ENCODE measurements at places on chromosomes 12 and 14.

GRCh38 chr14:22570132-22570949 is 18.7 kb downstream of the DAD1 start:
- DNase-seq: peak; percentile 78

DNA sequence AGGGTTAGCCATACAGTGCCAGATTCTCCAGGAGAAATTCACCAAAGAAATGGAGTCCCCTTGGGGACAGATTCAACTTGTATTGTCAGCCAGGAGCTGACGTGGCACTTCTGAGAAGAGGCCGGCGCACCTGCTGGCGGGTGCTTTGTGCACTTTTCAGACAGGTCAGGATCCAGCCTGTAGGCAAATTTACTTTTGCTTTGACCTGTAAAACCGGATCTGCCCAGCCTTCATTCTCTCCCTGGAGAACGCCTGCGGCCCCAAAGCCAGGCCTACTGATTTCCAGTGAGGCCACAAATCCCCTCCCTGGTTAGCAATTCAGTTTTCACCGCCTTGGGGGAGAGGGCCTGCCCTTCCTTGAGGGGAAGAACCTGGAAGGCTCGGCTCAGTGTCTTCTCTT is 17.4 kb downstream of the P2RX4 start:
- no peak for DNase-seq

DNA sequence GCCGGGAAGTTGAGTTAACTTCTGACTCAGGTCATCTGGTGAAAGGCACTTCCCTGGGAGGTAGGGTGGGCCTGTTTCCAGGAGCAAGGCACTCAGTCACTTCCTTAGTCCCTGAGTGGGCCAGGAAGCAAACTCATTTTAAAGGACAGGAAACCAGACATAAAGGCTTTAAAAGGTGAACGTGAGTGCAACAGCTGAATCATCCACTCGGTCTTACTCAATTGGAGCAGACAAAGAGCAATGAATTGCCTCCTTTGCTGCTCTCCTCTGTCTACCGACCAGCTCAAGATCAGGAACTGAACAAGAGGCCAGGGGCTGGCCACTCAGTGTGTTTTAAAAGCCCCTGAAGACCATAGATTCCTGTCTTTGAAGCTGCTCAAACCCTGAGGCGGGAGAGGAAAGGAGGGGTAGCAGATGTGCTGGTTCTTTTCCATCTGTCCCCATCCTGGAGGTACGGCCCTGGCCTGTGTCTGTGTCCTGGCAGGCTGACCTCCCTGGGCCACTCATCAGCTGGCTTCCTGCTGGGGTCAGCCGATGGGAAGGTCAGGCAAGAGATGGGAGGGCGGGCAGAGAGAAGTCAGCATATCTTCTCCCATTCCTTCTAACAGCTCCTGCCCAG is 148.9 kb downstream of the PPM1H start:
- no peak for DNase-seq

- DNase-seq: no peak
Observed at GRCh38 chr12:8701046-8701660, 3.4 kb downstream of the RIMKLB start.

DNA sequence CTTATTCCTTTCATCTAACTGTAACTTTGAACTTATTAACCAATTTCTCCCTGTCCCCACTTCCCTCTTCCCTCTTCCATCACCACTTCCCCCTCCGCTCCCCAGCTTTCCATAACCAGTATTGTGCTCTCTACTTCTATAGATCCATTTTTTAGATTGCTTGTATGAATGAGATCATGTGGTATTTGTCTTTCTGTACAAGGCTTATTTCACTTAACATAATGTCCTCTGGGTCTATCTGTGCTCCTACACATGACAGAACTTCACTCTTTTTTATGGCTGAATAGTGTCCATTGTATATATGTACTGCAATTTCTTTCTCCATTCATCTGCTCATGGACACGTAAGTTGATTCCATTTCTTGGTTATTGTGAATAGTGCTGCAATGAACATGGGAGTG is 14.4 kb downstream of the ERP27 start:
- DNase-seq: no peak

GRCh38 chr14:20417250-20418186 is 4.2 kb upstream of the TEP1 start:
- no peak for DNase-seq

DNA sequence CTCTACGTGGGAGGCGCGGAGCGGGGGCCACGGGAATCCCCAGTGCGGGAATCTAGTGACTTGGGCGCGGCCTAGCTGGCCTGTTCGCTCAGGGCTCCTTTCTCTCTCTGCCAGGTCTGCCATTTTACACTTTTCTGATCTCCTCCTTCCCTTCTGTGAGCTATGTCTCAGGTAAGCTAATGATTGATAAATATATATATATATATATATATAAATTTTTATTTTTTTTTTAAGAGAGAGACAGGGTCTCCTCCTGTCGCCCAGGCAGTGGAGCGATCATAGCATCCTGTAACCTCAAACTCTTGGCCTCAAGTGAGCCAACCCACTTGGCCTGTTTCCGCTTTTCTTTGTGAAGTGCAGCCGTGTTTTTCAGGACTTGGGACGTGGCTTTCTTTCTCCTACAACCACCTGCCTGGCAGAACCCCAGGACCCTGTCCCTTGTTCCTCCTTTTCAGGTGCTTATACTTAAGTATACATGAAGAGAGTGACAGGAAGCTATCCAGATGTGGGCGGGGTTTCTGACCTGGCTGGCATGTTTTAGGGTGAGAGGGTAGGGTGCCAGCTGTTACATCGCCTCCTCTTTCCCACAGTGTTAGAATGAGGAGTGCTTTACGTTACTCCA is 547 bp downstream of the ZNF140 start:
- no peak for DNase-seq

DNA sequence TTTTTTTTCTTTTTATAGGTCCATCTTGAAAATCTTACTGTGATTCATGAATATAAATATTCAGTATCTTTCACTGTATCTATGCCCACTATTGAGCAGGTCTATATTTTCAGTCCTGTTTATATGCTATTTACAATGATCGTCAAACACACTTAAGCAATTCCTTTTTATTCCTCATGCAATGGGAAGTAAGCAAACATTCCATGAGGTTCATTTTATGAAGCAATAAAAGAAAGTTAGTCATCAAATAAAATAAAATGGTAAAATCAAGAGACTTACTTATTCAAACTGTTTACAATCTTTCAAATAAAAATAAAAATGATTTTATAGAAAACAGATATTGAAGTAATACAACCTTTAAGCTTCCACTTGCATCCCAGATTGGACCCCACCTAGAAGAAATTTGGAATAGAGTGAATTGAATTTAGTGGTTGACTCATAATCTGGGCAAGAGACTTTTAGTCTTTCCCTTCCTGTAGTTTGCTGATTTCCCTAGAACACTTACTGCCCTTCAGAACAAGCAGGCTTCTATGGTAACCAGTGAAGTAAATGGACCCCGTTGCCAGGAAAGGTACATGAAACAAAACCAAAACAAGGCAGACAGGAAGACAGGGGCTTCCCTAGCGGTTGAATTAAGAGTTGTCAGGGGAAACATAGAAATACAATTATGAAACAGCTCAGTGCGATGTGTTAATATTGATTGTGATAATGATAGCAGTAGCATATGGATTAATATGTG is 241.0 kb upstream of the ATP2B1 start:
- DNase-seq: peak; percentile 25

DNA sequence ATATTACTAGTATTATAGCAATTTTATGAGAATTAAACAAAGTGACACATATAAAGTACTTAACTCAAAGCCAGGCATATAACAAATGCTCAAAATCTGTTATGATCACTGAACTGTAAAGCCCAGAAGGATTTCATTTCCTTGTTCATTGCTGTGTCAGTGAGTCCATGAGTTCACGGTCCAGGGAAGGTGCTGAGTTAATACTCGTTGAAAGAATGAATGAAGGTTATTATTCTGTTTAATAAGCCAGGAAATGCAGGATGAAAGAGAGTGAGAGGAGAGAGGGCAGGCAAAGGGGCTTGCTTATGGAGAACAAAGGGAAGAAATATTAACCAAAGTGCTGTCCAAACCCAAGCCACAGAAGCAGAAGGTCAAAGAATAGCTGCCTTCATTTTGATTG is 40.2 kb upstream of the NT5DC3 start:
- no peak for DNase-seq

GRCh38 chr12:30447061-30447750 is 248.5 kb downstream of the IPO8 start:
- no peak for DNase-seq

DNA sequence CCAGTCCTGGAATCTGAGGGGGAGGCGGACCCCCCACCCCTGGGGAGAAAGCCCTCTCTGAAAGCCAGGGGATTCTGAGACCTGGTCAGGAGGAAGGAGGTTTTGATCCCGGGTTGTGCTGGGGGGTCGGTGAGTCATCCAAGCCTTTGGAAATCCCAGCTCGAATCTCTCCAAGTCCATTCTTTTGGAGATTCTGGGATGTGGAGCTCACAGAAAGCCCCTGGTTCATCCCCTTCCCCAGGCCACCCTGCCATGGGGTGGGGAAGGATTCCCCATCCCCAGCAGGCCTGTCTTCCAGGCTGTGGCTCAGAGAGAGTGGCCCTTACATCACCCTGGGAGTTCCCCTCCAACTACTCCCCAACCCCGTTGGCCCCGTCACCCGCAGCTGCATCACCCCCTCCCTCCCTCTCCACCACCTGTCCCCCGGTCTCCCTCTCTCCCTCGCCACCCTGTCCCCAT is 14.3 kb downstream of the EXOC3L4 start:
- DNase-seq: no peak

DNA sequence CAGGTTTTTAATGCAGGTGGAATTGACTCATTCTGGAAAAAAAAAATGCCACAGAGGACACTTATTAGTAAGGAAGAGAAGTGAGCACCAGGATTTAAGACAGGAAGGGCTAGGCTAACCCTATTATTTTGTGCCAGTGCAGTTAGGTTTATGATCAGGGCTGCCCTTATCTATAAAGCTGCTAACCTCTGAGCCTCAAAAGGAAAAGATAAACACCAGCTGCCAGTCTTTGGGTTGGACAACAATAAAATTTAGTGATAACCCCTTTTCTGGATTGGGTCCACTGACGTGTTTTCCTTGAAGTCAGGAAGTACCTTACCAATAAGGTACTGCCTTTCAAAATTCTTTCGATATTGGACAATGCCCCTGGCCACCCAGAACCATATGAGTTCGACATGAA is 128.9 kb downstream of the NUBPL start:
- no peak for DNase-seq

DNA sequence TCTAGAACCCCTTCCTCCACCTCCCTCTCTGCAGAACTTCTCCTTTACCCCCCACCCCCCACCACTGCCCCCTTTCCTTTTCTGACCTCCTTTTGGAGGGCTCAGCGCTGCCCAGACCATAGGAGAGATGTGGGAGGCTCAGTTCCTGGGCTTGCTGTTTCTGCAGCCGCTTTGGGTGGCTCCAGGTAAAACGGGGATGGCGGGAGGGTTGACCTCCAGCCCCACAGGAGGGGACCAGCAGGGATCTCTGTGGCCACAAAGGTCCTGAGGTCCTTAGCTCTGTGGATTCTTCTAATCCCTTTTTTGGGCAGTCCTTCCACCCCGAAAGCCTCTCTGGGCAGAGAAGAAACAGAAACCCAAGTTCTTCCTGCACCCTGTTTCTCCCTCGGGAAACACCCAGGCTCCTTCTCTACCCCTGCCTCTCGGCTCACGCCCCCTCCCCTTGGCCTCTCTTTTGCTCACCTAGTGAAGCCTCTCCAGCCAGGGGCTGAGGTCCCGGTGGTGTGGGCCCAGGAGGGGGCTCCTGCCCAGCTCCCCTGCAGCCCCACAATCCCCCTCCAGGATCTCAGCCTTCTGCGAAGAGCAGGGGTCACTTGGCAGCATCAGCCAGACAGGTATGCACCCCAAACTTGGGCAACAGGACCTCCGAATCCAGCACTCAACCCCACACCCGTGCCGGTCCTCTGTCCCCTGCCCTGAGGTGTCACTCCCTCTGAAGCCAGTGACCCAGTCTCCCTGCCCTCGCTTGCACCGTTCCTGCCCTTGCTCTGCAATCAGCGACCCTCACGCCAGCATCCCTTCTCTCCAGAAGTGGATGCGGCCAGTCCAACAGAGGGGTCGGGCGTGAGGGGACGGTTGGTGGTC is 638 bp downstream of the LAG3 start:
- no peak for DNase-seq

GRCh38 chr14:72607386-72608130 is 286.3 kb downstream of the DPF3 start:
- no peak for DNase-seq

- DNase-seq: no peak
Observed at GRCh38 chr14:102949801-102950451, 27.5 kb downstream of the AMN start.

DNA sequence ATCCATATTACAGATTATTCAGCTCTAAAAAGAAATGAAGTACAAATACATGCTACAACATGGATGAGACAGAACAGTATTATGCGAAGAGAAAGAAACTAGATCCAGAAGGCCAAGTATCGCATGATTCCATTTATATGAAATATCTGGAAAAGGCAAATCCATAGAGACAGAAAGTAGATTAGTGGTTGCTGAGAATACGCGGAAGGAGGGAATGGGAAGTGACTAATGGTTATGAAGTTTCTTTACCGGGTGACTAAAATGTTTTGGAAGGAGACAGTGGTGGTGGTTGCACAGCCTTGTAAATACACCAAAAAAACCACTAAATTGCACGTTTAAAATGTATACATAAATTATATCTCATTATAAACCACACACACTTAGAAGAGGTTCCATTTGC is 12.5 kb downstream of the PRDM4 start:
- DNase-seq: no peak

DNA sequence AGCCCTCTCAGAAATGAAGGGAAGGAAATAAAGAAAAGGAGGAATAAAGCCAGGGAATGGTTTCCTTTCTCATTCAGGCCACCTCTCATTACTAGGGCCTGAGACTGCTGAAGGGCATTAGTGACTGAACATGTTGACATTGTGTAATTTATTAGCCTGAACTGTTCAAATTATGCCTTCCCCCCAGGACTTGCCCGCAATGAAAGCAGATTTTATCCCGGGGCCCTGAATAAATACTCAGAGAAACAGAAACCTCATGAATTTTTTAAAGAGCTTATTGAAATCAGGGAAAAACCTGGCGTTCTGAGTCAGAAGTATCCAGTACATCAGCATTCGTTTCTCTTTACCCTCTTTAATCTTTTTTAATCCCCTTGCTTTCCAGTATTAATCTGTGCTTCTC is 35.9 kb upstream of the WSCD2 start:
- DNase-seq: no peak

GRCh38 chr14:73049428-73049827 is 8.9 kb upstream of the RBM25 start:
- no peak for DNase-seq

DNA sequence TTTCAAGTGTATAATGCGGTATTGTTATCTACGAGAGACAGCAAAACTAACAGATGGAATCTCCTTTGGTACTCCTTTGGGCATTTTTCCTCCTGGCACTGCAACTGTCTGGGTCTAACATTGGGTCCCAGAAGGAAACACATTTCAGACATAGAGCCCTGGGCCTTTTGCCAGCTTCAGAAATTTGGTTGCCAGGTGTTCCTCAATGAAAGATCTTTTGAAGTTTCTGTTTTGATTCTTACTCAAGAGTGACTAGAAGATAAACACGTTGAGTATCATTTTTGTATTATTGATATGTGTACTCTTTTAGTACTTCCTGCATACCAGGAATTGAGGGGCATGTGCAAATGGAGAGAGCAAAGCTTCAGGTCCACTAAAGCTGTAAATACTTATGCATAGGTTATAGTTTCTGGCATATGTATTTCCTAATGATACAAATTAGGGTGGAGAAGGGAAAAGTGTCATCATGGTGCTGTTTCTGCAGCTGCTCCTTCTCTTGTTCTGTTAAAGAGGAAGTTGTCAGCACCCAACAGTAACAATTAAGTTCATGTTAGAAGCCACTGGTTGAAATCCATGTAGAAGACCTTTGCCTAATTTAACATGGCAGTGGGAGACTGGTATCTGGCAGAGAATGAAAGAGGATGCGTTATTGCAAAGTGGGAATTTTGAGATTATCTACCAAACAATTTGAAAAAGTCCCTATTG is 53.5 kb downstream of the SLC38A6 start:
- no peak for DNase-seq
